ENCODE measurements at places on chromosomes 3 and 15. TPM values are rescaled to one million over a fixed set of nuclear protein-coding genes. Genes with fewer than 3 reads are reported as not detected.

GRCh38 chr3:17632401-17633100 is 109.9 kb downstream of the TBC1D5 start:
- no peak for DNase-seq

DNA sequence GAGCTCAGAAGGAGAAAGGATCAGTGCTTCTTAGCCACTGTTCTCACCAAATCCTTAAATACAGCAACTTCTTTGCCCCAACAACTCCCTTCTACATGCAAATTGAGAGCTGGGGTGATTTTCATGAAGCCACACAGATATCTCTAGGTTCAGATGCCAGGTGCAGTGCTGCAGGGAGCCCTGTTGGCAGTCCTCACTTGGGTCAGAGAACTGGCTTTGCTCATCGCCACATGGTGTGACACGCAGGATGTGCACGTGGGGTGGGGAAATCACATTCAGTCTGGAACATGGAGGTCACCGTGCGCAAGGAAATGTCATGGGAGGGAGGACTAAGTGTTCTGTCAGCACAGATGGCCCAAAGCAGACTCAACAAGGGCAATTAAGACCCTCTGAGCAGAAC is 103.8 kb downstream of the WDR76 start:
- no peak for DNase-seq

DNA sequence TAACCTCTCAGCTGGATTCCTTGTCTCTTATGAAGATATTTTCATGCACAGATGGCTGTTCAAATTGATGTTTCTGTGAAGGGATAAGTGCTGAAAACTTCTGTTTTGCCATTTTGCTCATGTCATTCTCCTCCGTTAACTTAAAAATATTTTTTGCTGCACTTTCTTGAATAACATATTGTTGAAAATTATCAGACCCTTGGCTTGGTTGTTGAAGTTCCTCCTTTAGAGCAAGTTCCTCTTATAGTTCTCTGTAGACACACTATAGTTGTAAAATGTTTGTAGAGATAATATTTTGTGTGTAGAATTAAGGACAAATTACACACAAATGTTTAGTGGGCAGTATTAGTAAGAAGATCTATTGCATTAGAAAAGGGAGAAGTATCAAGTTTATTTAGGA is 300.4 kb downstream of the SV2B start:
- DNase-seq: no peak

- DNase-seq: no peak
These were observed 44.8 kb downstream of the TBC1D2B start for GRCh38 chr15:78032671-78033070.

DNA sequence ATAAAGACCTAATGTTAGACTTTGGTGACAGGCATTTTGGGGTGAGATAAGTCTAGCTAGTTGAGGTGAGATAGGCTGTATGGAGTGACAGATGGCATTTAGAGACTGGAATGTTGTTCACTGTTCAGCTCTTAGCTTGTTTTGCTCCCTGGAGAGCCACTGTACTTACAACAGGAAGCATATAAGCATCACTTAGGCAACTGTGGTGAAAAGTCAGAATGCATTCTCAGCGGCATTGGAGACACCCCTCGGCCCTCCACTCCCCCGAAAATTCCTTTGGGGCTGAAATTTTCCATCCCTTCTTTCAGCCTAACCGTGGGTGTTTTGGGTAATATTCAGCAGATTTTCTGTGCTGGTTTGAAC is 73.4 kb downstream of the SLCO3A1 start:
- DNase-seq: no peak

Gene ZIC4
- total RNA-seq: 4.5 TPM
